ENCODE measurements at places on chromosomes 7 and 10.

GRCh38 chr10:50538555-50539398 is 85.0 kb downstream of the SGMS1 start:
- peak; percentile 75 for DNase-seq

DNA sequence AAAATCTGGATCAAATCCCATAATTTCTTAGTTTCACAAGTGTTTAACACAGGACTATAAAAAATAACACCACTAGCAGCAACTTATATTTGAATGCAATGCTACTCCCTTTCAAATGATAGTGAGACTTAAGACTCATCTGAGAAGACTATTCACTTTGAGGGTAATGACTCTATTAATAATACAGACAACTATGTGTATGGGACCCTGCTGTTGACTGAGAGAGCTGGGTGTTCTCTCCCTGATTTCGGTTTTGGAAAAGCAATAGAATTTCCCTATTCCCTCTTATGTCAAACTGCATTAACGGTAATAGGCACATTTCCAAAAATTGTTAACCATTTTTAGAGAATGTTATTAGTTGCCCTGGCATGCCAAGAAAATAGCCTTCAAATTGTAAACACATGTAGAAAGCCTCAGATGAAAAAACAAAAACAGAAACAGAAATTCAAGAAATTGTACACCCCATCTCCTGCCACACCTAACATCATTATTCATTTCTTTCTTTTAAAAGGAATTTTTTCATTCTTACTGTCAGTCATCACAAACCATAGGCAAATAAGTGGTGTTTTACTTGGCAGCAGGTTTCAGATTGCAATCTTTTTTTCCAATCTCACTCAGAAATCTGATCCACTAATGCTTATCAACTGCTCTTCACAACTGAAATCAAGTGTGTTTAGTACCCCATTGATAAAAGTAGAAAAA is 153.7 kb downstream of the TFPI2 start:
- no peak for DNase-seq

GRCh38 chr10:121862649-121863048 is 65.2 kb downstream of the ATE1 start:
- no peak for DNase-seq

DNA sequence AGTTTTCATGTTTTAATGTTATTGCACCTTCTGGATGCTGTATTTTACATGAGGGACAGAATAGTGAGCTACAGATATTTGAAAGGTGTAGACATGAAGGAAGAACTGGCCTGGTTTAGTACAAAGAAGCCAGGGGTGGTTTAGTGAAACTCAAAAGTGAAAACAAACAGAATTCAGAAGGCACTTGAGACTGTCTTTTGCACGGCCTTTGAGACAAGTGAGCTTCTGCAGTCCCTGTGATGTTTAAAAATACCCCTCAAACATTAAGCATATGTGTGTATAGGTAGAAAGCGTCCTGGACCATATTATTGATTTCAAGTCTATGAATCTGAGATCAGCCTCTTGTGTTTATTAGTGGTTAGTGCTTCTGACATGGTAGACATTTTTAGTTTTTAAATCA is 118.9 kb downstream of the CDK14 start:
- no peak for DNase-seq
